CD4-positive, alpha-beta T cell treated with Interleukin-12 subunit alpha and Interleukin-12 subunit beta, for 1 hour (primary cell): ENCODE measurements at places on chromosomes 6 and 20.

- DNase-seq: no peak
Observed at GRCh38 chr6:71091167-71091566, 134.3 kb upstream of the B3GAT2 start.

DNA sequence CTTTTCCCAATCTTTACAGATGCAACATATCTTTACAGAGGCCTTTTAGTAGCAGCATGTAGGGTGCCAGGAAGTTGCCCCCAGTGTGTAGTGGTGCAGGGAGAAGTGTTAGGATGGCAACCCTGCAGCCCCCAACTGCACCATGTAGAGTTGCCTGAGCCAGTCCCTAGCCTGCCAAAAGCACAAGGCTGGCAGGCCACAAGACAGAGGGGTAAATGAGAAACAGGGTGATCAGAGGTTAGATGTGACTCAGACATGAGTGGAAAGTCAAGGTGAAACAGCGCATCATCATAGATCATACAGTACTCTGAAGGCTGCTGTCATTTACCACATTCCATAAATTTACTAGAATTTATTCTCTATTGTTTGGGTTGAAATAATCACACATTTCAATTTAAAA, 467.5 kb downstream of the PRKN start:
- DNase-seq: no peak

DNA sequence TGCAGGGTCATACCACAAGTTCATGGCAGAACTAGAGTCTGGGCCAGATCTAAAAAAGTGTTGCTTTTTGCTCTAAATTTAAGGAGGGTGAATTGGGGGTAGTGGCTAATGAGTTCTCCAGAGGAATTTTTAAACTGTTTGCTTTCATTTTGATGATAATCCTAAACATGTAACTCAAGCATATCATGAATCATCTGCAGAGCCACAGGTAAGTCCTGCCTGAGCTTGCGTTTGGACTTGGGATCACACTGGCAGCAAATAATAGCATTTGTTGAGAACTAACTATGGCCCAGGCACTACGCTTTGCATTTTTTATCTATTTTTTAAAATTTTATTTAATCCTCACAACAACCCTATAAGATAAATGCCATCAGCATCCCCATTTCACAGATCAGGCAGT, 27.4 kb downstream of the FAM110A start:
- DNase-seq: no peak

- DNase-seq: no peak
Observed at GRCh38 chr6:152769159-152769558, 18.6 kb downstream of the VIP start.

GRCh38 chr6:84860920-84861319, 96.5 kb upstream of the TBX18 start:
- no peak for DNase-seq

- DNase-seq: no peak
Observed at GRCh38 chr20:8154638-8155037, 22.6 kb downstream of the PLCB1 start.
